Thoracic aorta (tissue), 2 donors: ENCODE measurements at places on chromosomes 5 and 9.
A peak's percentile ranks its signal among the peaks of the same experiment; 100 is the strongest.

GRCh38 chr5:143559586-143560109 is 156.2 kb upstream of the NR3C1 start:
- DNase-seq, result no peak
- H3K27ac ChIP-seq, result no peak overlapping the region
- H3K27me3 ChIP-seq, result no peaks in the 10 kb centered on the region
- H3K4me3 ChIP-seq, result no peak overlapping the region
- H3K36me3 ChIP-seq, result no peaks in the 10 kb centered on the region

- peak overlapping the region; percentile 9 for H3K27ac ChIP-seq
- no peak overlapping the region for H3K4me3 ChIP-seq
- peaks cover 24% of the 10 kb centered on the region for H3K4me1 ChIP-seq
- no peaks in the 10 kb centered on the region for H3K27me3 ChIP-seq
- no peaks in the 10 kb centered on the region for H3K36me3 ChIP-seq
Observed at GRCh38 chr9:115098226-115098965, 19.6 kb downstream of the TNC start.

GRCh38 chr9:114884787-114885452 is 45.5 kb downstream of the TNFSF8 start:
- H3K36me3 ChIP-seq, result no peaks in the 10 kb centered on the region
- H3K4me3 ChIP-seq, result no peak overlapping the region
- H3K4me1 ChIP-seq, result no peaks in the 10 kb centered on the region
- no peaks in the 10 kb centered on the region for H3K27me3 ChIP-seq

GRCh38 chr5:169202969-169203368 is 98.0 kb downstream of the SLIT3 start:
- H3K27ac ChIP-seq, result peak overlapping the region; percentile 42
- H3K27me3 ChIP-seq, result no peaks in the 10 kb centered on the region
- no peak overlapping the region for H3K4me3 ChIP-seq
- no peaks in the 10 kb centered on the region for H3K36me3 ChIP-seq
- no peak for DNase-seq

- H3K4me1 ChIP-seq, result peaks cover 12% of the 10 kb centered on the region
- H3K27ac ChIP-seq, result no peak overlapping the region
- H3K4me3 ChIP-seq, result no peak overlapping the region
- no peaks in the 10 kb centered on the region for H3K27me3 ChIP-seq
- no peak for DNase-seq
Observed at GRCh38 chr5:34047143-34047542, 4.1 kb upstream of the C1QTNF3 start.

- H3K27me3 ChIP-seq, result no peaks in the 10 kb centered on the region
- DNase-seq, result no peak
- no peak overlapping the region for H3K27ac ChIP-seq
- H3K4me1 ChIP-seq, result no peaks in the 10 kb centered on the region
- H3K4me3 ChIP-seq, result no peak overlapping the region
Observed at GRCh38 chr9:138077898-138078540, 200.4 kb downstream of the CACNA1B start.

DNA sequence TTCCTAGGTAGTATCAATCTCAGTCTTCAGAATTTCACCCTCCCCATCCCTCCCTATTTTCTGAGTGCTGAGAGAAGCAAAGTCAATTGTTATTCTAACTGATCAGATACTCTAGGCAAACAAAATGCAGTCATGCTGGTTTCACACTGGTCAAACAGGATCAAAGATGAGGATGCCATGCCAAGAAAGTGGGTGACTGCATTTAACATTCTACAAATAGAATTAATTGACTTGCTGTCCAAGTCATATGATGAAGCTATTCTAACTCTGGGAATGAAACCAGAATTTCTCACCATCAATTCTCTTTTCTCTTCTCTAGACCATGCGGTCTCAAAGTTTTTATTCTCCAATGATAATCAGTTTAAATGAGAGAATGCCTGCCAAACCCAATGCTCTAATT is 112.5 kb downstream of the CTNND2 start:
- no peak for DNase-seq
- no peaks in the 10 kb centered on the region for H3K4me1 ChIP-seq
- no peak overlapping the region for H3K27ac ChIP-seq
- H3K36me3 ChIP-seq, result no peaks in the 10 kb centered on the region
- H3K27me3 ChIP-seq, result no peaks in the 10 kb centered on the region

DNA sequence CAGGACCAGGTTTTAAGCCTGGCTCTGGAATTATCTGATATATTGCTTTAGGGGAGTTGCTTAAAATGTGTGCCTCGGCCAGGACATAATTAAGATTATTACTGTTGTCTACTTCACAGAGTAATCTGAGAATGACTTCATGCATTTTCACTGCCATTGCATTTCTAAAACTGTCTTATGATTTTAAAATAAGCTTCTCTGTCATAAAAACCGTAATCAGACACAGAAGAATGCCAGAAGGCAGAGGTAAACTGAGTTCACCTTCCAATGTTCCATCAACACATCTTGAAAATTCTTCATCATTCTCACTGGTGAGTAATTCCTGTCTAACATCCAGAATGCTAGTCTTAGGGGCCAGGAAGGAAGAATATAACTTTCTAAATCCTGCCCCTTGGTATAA is 47.1 kb downstream of the ISOC1 start:
- H3K27ac ChIP-seq, result no peak overlapping the region
- no peak for DNase-seq
- no peaks in the 10 kb centered on the region for H3K36me3 ChIP-seq
- no peaks in the 10 kb centered on the region for H3K4me1 ChIP-seq
- no peaks in the 10 kb centered on the region for H3K27me3 ChIP-seq

GRCh38 chr5:30764704-30765103 is 428.8 kb upstream of the CDH6 start:
- H3K4me1 ChIP-seq, result no peaks in the 10 kb centered on the region
- H3K27me3 ChIP-seq, result no peaks in the 10 kb centered on the region
- H3K27ac ChIP-seq, result no peak overlapping the region
- DNase-seq, result no peak
- H3K4me3 ChIP-seq, result no peak overlapping the region
- H3K36me3 ChIP-seq, result no peaks in the 10 kb centered on the region

DNA sequence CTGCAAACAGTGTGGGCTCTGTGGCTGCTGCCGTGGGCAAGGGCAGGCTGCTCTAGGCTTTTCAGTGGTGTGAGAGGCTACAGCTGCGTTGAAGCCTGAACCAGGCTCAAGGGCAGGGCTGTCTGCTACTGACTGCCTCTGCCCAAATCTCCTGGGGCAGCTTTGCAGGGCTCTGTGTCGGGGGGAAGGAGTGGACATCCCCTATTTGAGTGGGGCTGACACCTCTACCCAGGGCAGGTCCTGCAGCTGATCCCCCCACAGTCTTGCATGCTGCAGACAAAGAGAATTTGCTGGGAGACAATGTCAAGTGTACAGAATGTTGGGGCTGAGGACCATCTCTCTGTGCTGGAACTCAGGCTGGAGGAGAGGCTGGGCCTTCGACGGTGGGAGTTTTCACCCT is 240.2 kb downstream of the PBX3 start:
- no peak for DNase-seq
- H3K4me1 ChIP-seq, result no peaks in the 10 kb centered on the region
- no peak overlapping the region for H3K27ac ChIP-seq
- H3K4me3 ChIP-seq, result no peak overlapping the region
- H3K27me3 ChIP-seq, result no peaks in the 10 kb centered on the region
